M059J (cell line): ENCODE measurements at places on chromosomes 2 and 18.

GRCh38 chr2:47300609-47301276 is 102.2 kb upstream of the MSH2 start:
- DNase-seq, result no peak

DNA sequence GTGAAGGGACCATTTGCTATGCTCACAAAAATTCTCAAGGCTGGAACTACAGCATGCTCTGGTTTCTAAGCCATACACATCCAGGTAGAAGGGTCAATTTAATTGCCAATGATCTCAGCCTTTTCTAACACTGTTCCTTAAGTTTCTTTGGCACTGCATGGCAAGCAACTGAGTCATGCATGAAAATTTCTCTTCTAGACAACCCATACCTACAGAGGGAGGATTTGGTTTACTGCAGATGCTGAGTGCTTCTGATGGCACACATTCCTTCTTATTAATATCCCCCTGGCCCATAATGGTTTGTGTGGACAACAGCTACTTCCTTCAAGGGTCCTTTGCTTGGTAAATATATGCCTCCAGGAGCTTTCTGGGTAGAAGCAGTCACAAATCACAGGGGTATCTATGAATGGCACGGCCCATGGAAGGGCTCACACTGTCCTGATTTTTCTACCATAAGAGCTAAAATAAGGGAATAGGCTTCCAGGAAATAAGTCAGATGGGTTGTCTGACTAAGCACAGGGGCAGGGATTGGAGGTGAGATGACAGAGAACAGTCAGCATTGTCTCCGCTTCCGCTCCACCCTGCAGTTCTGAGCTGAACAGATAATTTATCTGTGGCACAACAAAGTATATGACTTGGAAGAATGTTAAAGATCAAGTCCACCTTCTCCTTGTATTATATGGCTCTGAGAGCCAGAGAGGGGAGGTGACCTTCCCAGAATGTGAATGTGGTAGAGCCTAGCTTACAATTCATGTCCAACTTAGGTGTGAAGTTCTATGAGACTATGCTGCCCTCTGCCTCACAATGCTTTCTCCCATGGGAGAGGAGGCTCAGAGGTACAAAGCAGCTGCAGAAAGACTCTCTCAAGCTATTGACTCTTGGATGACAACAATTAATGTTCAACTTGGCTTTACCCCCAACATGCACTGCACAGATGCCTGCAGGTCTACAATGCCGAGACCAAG is 199.2 kb upstream of the TNP1 start:
- DNase-seq, result peak; percentile 39

- no peak for DNase-seq
These were observed 93.1 kb downstream of the RHOB start for GRCh38 chr2:20539776-20540586.

GRCh38 chr2:74007711-74008110 is 23.0 kb downstream of the TET3 start:
- DNase-seq, result no peak
